ENCODE measurements at places on chromosomes 13 and 19.

DNA sequence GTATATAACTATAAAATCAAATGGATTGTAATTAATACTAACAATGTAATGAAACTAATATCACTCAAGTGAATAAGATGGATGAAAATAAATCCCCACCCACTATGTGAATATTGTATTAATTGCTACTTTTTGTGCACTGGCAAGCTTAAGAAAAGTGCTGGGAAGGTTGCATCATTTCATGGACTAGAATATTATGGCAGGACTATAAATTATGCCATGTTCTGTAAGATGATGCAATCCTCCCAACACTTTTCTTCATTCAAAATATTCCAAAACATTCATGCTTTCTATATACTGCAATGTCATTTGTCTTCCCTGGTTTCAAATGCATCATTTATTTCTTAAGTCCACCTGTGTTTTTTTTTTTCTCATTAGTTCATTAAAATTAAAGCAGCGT is 457.6 kb upstream of the GPC6 start:
- no peak for DNase-seq

DNA sequence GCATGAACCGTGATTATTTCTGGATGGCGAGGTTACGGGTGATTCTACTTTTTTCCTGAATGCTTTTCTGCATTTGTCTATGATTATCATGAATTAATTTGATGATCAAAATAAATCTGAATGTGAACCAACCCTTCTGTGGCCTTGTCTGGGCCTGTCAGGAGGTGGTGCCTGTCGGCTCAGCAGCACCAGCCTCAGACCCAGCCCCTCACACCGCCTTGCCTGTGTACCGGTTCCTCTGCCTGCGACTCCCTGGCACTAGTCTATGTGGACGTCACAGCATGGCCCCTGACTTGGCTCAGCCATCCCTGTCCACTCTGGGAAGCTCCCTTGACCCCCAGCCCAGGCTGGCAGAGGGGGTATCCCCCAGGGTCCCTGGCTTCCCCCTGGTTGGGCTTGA is 15.5 kb upstream of the RABAC1 start:
- no peak for DNase-seq

GRCh38 chr13:76879203-76879882 is 6.9 kb downstream of the KCTD12 start:
- peak; percentile 89 for DNase-seq

DNA sequence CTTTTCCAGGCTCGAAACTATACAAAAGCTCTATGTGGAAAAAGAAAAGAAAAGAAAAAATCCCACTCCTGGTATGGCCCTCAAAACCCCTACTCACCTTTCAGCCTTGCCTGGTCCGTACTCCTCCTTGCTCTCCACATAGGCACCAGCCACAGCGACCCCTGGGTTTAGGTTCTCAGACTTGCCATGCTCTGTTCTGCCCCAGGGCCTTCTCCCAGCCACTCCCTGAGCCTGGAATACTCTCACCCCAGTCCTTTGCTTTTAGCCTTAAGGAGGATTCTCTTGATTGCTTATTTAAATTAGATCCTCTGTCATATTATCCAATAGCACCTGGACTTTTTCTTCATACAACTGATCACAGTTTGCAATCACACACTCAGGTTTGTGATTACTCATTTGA is 522.5 kb downstream of the DIAPH3 start:
- DNase-seq = no peak

- DNase-seq = peak; percentile 13
Measured at GRCh38 chr13:95360052-95360451, 58.8 kb upstream of the ABCC4 start.

- DNase-seq = no peak
Measured at GRCh38 chr19:30848636-30849425, 476.6 kb downstream of the ZNF536 start.

DNA sequence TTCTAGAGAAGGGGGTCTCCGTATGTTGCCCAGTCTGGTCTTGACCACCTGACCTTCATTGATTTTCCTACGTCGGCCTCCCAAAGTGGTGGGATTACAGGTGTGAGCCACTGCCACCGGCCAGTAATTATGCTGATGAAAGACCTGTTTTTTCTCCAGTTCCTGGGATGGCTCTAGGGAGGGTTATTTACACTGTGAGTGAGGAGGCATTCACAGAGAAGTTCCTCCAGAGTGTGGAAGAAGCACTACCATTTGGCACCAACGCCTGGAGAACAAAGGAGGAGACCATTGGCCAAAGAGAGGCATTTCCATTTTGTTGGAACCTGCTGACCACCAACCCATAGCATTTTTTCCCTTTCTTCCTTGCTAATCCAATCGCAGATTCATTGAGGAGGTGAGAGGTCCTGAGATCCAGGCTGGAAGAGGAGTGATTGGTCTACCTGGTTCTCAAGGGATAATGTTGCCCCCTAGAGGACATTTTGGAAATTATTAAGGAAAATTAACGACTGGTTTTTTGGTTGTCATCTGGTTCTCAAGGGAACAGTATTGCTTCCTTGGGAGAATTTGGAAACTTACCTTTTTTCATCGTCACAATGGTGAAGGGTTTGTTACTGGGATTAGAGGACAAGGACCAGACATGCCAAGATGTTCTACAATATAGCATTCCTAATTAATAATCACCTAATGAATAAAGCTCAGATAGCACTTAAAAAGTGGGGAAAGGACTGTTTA is 5.5 kb upstream of the SAE1 start:
- DNase-seq = no peak

DNA sequence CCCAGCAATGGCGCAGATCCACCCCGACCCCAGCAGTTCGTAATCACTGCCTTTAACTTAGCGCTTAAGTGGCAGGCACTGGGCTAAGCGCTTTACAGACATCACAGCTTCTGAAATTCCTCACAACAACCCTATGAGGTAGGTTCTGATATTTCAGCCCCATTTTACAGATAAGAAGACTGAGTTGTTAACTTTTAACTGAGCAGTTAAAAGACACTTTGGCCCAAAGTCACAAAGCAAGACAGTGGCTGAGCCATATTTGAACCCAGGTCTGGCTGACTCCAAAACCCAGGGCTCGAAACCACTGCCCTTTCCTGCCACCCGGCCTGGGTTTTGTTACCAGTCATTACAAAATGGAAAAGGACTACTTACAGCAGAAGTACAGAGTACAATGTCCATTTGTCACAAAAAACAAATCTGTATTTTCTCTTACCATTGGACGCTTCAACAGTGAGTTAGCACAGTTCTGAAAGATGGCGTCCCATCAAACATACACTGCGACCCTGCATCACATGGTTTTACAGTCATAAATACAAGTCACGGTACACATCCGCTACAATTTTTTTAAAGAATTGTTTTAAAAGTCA is 8.5 kb downstream of the HNRNPL start:
- no peak for DNase-seq

DNA sequence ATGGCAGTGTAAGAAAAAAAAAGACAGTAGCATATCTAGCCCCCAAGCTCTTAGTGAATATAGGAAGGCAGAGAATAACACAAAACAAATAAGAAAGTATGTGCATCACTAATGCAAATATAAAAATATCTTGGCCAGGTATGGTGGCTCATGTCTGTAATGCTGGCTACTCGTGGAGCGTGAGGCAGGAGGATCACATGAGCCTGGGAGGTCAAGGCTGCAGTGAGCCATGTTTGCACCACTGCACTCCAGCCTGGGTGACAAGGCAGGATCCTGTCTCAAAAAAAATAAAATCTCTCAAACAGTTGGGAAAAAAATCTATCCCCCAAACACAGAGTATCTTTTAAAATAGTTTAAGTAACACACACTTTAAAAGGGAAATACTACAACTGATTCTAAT is 17.4 kb downstream of the SPART start:
- DNase-seq = no peak

All from spleen (tissue), 13 donors.